ENCODE measurements at places on chromosomes 11 and 22.

- no peak for DNase-seq
Observed at GRCh38 chr11:129610125-129610524, 205.5 kb upstream of the TMEM45B start.

- no peak for DNase-seq
Observed at GRCh38 chr22:45756558-45756957, 84.9 kb downstream of the ATXN10 start.

DNA sequence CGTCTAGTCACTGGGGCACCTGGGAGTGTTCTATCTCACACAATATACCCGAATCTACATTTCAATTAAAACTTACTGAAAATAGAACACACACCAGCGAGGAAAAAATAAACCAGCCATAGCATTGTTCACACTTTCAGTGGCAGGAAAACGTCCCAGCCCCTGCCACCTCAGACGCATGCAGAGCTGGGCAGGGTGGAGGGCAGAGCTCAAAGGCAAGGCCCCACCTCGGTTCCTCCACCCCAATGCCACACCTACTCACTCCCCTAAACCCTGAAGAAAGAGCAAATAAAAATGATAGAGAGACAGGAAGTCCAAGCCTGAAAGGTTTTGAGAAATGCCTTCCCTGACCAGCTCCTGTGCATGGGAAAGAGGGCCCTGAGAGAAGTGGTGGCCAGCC is 14.8 kb downstream of the B3GNT6 start:
- DNase-seq, result no peak

DNA sequence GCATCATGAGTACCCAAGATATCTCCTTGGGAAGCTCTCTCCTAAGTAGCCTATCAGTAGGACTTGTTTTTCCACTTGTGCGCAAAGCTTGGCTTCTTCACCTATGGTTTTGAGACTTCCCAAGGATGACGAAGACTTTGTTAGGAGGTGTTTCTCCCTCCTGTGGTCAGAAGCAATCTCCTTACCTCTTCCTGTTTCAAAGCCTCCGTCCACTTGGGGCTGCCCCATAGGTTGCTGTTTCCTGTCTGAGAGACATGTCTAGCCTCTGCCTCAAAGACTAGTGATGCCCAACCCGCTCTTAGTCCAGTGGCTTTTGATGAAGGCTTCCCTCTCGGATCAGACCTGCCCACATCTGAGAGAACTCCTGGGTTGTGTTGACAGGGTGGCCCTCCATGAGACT is 92.9 kb downstream of the TRAF6 start:
- DNase-seq, result no peak

DNA sequence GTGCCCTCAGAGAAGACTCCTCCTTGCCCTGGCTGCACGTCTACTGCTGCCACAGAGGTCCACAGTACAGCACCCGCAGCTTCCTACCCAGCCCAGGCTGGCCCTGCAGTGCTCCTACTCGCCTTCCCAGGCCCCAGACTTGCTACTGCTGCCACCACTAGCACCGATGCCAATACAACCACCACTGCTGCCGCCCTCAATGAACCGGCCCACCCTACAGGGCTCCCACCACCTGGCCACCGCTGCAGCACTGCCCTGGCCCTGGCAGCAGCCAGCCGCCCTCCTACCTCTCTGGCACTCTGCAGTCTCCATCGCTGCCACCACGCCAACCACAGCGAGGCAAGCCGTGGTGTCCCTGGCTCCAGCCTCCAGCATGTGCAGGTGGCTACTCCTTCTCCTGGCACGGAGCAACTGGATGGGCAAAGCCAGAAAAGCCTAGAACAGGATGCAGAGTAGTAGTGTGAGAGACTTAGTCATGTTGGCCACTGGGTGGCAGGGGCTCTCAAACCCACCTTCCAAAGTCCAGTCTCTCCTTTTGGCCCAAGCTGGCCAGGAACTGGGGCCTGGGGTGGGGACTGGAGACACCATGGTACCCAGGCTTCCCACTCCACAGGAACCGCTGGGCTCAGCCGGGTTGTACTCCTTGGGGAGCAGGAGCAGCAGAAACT is 39.4 kb downstream of the C22orf42 start:
- no peak for DNase-seq

DNA sequence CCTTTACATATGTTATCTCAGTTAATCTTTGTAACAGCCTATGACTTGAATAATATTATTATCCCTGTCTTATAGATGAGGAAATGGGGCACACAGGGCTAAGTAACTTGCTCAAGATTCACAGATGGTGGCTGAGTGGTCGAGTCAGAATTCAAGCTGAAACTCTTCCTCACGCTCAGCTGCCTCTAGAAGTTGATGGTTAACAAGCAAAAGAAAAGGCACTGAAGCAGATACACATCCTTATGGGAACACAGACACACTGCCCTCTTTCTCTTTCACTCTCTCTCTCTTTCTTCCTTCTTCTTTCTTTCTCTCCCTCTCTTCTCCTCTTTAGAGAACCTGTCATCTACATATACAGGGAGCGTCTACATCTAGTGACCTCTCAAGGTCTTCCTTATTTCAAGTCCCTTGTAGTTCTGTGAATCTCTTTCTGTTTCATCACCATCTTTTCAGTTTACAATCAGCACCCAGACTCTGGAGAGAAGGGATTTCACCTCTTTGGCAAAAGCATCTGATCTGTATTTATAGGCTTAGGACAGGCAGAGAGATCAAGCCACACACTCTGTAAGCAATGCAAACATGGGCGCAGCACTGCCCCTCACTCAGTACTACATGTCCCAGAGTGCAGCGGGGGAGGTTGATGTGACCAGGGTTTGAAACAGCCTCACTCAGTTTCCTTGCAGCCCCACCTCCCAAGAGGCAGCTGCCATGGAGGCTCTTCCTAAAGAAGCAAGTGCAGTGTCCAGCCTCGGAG is 75.7 kb downstream of the GRAMD1B start:
- no peak for DNase-seq

- no peak for DNase-seq
Observed at GRCh38 chr11:129281471-129282415, 89.6 kb upstream of the ARHGAP32 start.

- no peak for DNase-seq
Observed at GRCh38 chr11:42647993-42648392, 663.8 kb upstream of the API5 start.

GRCh38 chr11:116911976-116912734 is 74.7 kb upstream of the APOA1 start:
- DNase-seq, result no peak

DNA sequence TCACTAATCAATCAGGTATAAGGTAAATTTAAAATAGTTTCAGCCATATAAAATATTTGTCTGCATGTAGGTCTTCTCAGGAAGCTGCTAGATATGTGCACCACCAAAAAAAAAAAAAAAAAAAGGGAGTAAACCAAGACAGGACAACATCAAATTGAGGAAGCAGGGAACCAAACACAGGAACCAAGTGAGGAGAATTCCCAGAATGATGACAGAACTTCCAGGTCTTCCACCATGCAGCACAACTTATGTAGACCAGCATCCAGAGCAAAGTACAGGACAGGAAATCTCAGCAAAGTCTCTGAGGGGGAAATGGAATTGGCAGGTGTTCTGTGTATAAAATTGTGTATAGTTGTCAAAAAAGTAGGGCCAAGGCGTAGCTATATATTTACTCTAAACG is 101.2 kb upstream of the CTSC start:
- no peak for DNase-seq

DNA sequence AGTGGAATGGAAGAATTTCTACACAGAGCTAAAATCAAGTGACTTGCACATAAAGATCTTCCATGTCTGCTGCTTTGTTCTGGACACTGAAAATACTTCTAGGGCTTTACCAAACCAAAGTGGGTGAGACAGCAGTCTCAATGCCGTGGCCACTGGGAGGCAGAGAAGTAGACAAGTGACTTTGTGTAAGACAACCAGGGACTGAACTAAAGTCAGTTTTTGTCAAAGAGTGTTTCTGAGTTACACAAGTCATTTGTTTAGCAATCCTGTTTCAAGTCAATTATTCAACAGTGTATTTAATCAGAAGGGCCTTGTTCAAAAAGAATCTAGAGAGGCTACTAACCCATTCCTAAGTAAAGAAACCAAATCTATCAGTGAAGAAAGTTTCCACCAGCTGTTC is 46.6 kb downstream of the TCP11L1 start:
- no peak for DNase-seq

GRCh38 chr11:100575860-100576717 is 111.0 kb upstream of the ARHGAP42 start:
- DNase-seq, result no peak

DNA sequence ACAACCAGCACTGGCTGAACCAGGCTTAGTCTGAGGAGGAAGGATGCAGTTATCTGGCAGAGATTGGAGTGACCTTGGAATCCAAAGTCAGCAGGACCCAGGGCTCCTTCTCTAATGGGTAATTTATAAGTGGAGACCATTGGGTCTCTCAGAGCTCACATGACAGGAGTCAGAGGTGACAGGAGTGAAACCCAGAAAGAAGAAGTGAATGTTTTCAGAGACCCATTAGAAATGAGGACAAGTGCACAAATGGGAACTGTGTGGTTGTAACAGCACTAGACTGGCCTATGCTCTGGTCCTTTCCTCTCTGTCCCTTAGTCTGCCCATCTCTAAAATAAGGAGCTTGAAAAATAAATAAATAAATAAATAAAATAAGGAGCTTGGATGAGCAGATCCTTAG is 107.4 kb downstream of the SERGEF start:
- DNase-seq, result no peak

- DNase-seq, result no peak
Observed at GRCh38 chr11:4881860-4882500, at the start of gene OR51T1. OR51T1 (plus strand) TSS chr11:4881900; CDS start chr11:4881900, 0 bp downstream.

GRCh38 chr22:44437216-44438055 is 60.6 kb downstream of the RTL6 start:
- no peak for DNase-seq

Data from body of pancreas (tissue), 4 donors.